Activated CD4-positive, alpha-beta memory T cell treated with anti-CD3 and anti-CD28 coated beads for 36 hours (primary cell): ENCODE measurements at places on chromosomes 6 and 20. TPM values are rescaled to one million over a fixed set of nuclear protein-coding genes. Genes with fewer than 3 reads are reported as not detected.

GRCh38 chr6:1075444-1075843, 236.5 kb upstream of the FOXQ1 start:
- no peak for DNase-seq

DNA sequence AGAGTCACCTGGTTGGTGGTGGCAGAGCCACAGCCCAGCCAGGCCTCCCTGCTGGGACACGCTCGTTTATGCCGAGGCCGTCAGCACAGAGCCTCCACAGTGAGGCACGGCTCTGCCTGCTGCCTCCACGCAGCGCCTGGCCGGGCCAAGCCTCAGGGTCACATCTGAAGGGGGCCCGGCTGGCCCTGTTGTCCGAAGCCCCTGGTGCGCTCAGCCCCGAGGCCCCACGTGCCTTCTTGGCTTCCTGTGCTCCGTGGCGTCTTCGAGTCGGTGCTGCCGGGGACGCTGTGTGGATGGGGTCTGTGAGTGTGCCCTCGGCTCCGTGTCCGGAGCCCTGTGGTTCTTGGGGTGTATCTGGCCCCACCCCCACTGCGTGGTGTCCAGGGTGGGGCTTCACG, 10.4 kb upstream of the TNFRSF6B start:
- no peak for DNase-seq

GRCh38 chr6:37354526-37355384, 972 bp downstream of the RNF8 start:
- peak; percentile 47 for DNase-seq

DNA sequence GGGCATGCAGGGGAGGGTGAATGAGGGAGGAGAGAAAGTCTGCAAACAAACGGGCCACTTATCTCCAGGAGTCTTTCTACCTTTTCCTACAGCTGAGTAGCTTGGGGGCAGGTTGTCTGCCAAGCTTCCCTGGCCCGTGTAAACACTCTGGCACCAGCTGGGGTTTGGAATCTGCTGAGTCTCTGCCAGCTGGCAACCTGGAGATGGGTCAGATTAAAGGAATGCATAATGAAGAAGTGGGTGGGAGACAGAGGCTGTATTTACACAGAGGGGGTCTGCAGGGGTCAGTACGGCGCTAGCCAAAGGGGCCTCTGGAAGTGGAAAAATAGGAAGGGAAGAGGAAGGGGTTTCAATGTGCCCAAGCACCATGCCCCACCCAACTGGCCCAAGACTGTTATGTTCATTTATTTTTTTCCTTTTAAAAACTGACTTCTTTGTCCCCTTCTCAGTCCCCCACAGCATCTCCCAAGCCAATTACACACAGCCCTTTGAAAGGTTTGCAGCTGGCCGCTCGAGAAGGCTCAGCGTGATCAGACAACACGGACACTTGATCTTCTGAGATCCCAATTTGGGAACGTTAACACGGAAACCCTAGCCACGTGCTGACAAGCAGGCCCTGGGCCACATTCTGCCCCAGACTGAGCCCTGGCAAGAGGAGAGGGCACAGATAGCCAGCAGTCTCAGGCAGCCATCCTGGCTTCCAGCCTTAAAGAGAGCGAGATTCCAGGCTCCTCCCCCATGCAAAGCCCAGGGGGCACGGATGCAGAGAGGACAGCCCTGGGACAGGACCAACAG, 25.2 kb downstream of the TRAM2 start:
- DNase-seq, result no peak

DNA sequence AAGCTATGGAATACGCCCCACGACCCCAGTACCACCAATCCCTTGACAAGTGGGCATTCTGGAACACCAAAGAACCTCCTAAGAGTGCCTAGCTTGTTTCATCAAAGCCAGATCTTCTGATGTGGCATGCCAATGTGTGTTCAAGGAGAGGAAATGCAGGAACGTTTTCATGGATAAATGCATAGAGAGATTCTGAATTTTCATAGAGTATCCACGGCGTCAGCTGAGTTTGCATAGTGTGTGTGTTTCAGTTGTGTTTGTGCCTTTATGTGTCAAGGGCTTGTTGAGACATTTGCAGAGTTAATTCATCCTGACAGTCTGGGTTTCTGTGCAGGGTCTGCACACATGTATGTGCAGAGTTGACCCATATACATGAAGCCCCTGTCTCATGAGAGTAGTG, 172.7 kb upstream of the LRFN2 start:
- DNase-seq, result no peak

GRCh38 chr6:88670369-88670768, 293.0 kb downstream of the RNGTT start:
- DNase-seq, result no peak

- DNase-seq, result no peak
These were observed 73.5 kb downstream of the TNFRSF21 start for GRCh38 chr6:47235964-47236760.

DNA sequence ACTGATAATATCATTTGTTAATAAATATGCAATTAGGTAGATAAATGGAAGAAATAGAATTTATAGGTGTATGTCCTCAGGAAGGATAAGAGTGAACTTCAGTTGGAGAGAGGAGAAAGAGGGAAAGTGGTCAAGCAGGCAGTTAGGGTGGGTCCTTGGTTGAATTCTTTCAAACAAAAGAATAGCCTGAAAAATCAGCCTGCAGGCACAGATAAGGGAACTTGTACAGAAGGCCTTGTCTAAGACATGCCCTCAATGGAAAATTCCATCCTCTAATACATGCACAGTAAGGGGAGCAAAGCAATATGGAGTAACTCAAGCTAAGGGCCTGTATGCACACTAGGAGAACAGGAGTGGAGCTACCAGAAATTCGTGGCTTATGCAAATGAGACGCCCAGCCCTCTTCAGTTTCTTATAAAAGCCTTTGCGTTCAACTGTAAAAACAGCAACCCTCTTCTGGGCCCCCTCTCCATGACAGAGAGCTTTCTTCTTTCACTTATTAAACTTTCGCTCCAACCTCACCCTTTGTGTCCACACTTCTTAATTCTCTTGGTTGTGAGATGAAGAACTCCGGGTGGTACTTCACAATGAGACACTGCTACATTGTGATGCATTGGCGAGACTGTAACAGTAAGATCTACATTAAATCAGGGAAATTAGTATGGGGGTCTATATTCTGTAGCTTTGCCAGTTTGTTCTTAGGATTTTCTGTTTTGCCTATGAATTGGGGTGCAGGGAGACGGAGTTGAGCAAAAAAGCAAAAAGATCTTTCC, 147.0 kb downstream of the HS3ST5 start:
- DNase-seq, result no peak

DNA sequence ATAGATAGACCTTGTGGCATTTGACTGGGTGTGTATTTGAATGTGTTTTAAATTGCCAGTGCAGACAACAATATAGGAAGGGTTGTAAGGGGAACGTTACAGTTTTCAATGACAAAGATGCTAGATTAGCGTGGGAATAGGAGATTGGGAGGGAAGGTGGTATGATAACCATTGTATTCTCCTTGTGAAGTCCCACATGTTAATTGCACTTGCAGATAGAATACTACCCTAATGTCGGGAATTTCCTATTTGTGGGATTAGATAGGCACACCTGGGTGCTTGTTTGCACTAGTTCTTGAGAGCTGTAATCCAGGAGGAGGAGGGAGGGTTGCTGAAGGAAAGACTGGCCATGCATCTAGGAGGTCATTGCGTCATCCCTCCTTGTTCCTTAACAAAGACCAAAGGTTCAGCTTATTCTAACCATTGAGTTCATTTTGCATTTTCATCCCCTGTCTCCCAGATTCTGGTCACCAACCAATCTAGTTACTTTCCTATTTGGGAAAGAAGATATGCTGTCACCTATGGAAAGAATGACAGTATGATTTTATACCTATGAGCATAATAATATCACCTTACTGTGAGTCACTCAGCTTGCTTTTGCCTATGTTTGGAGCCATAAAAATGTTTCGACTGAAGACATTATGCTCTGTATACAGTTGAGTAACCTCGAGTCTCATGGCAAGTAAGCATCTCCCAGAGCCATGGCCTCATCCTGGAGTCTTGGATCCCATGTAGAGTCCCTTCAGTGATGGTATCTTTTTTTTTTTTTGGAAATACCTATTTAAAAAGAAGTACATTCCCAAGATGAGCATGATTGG, 201.5 kb downstream of the DTNBP1 start:
- no peak for DNase-seq

DNA sequence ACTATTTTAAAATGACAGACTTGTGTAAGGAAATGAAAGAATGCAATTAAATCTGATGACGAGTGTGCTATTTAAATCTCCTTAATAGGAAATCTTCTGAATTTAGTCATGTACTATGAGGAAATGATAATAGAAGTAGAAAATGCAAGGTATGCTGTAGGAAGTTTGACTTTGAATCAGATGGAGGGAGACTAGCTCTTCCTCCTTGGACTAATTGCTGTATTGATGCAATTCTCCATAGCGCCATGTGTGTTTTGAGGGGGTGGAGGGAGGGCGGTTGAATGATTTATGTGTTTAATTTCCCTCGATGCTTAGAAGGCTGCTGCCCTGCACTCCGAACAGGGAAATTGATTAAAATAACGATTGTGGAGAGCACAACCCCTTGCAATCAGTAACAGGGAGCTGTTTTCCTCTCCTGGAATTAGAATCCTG, 214.4 kb upstream of the PRND start:
- no peak for DNase-seq

GRCh38 chr20:48538058-48538825, 289.6 kb downstream of the PREX1 start:
- no peak for DNase-seq

DNA sequence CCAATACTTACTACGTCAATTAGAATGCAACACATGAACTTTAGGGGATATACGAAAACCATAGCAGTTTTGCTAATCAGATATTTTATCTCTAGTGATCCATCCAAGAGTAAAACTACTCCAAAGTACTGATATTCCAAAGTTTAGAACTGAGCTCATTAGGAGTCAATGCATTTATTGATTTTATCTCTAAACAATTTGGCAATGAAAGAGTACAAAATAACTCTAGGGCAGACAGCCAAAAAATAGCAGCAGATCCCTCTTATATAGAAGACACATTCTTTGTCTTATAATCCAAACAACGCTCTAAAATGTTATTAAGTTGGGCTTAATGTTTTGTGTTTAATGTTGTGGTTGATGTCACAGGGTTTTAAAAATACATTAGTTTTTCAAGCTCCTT, 923.9 kb upstream of the MAN1A1 start:
- no peak for DNase-seq

- no peak for DNase-seq
These were observed 165.8 kb upstream of the SUPT3H start for GRCh38 chr6:45543298-45544235.

Gene CST4
- not detected for total RNA-seq

Gene SPAG4
- 7.5 TPM for total RNA-seq
